ENCODE measurements at places on chromosomes 6 and 20.

DNA sequence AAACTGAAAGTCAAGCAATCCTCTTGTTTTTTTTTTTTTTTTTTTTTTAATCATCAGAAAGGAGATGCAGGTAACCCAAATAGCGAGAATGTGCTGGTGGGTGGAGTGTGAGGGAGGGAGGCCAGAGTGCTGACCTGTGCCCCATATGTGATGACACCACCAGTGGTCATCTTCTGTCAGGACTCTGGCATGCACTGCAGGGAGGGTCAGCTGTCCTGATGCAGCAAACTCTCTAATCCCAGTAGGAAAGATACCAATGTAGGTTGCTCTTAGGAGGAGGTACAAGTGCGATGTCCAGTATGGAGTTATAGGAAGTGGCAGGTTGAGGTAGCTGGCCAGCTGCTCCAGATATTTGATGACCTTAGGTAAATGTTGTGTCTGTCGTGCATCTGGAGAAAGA lies 2.8 kb upstream of the CST4 start:
- DNase-seq = peak; percentile 63

DNA sequence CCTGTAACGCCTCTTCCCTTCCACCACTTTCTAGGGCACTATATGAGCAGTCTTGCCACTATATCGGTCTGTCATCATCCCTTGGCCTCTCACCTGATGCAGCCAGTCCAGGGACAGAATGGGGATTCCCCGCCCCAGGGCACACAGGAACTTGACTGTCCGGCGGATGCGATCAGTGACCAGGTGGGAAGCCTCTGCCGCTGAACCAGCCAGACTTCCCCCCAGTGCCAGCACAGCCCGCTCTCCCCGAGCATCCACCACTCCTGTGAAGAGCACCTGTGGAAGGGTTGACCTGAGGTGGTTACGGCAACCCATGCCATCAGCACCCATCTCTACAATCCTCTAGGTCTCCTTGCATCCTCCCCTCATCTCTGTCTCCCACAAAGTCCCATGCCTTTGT lies 12.2 kb upstream of the NRM start:
- no peak for DNase-seq

DNA sequence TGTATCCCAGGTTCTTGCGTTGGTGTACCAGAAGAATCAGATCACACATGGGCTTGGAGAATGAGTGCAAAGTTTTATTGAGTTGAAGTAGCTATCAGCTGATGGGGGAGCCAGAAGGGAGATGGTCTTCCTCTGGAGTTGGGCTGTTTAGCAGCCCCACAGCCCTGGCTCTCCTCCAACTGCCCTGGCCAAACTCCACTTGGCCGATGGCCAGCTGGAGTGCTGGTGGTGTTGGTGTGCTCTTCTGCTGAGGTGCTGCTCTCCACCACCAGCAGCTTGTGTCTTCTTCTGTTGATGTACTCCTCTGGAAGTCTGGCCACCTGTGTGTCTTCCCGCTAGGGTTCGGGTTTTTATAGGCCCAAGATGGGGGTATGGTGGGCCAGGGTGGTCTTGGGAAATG lies 172.8 kb downstream of the TINAG start:
- DNase-seq = no peak

- DNase-seq = no peak
These were observed 272.0 kb downstream of the ADGB start for GRCh38 chr6:146870760-146871159.
